Activated CD4-positive, alpha-beta T cell treated with anti-CD3 and anti-CD28 coated beads, Interleukin-2, amount 50 U/mL, for 16 hours (primary cell): ENCODE measurements at places on chromosomes 7 and 10.

DNA sequence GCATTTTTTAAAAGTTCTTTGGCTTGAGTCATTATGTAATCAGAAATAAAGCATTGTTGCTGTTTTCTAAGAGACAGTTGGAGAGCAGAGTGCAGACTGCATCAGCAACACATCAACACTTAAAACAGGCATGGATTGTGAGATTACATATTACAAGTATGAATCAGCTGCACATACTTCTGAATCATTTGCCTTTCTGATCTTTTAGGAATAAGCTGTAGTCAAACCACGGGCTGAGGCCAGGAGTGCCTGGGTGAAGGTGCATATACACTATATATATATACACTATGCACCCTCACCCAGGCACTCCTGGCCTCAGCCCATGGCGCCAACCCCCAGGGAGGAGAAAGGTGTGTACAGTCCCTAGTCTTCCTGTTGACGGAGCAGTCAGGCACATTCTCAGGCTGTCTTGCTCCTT, 52.4 kb upstream of the DLX6 start:
- DNase-seq: peak; percentile 0

DNA sequence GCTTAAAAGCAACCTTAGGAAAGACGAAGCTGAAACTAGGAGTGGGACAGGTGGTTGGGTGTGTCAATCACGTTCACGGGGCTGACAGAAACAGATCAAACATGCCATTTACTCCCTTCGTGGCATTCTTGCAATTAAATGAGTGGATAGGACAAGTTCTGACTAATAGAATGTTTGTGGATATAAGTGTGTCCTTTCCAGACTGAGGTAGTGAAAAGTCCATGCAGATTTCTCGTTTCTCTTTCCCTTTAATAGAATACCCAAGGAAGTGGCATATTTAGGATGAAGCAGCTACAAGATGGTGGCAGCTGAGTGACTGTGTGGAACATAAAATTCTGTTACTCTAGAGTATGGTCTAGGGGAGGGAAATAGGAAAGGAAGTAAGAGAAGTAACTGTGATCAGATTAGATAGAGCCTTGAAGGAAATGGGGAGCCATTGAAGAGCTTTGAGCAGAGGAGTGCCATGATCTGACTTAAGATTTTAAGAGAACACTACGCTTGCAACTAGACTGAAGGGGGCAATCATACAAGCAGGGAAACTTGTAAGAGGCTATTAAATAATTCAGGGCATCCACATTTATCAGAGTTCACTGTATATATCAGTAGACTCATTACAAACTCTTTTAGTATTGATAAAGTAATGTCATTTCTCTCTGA, 46.3 kb upstream of the HYAL4 start:
- no peak for DNase-seq

- no peak for DNase-seq
These were observed 20.3 kb downstream of the YWHAG start for GRCh38 chr7:76338298-76339084.

DNA sequence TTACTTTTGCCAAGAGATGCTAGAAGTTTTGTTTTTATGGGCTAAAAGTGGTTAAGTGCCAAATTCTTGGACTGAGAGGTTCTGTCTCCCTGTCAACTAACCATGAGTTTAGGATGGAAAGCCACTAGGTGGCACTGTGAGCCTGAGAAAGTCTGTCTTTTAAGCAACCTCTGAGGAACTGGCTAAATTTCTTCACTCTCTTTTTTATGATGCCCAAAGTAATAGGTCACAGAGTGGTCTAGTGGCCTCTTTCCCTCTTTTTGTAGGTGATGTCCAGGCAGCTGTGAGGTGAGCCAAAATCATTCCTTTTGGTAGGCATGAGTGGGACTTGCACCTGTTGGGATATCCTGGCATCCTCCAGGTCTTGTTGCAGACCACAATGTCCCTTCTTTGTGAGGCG, 56.8 kb downstream of the SND1 start:
- peak; percentile 71 for DNase-seq

DNA sequence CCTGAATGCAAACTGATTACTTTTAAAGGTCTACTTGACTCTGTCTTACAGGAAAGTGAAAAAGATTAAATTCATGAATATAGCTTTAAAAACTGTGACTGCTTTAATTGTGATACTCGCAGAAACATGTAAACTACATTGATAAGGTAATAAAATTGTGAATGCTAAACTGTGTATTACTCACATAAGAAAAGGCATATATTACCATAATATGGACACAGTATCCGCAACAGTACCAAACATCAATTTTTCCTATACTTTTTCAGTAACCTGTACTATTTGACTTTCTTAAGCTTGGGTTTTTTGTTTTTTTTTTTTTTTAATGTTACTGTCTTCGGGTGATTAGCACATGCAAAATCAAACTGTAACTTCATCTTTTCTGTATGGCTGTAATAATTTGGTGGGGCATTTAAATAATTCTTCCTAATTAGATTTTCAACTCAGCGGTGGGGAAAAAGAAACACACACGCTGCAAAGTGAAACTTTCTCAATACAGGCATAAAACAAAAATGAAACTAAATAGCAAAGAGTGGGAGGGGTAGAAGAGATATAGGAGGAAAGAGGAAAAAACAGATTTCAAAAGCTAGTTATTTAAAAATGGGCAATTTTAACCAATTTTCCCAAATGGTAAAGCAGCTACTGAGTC, 23.2 kb downstream of the NT5C3A start:
- DNase-seq: peak; percentile 44

DNA sequence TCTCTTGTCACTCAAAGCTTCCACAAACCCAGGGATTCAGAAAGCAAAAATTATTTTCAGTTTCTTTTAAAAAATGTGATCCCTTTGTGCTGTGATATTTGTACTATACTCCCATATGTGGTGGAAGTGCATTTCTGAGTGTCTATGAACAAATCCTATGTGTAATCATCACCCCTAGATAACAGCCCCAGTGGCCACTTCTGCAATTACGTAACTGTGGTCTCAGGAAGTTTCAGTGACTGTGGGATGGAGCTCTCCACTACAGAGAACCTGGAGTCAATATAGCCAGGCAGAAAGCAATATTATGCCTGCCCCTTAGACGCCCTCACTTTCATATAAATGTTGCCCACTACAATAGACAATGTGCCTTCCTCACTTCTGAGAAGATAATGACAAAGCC, 1101.7 kb upstream of the GHITM start:
- DNase-seq: no peak

DNA sequence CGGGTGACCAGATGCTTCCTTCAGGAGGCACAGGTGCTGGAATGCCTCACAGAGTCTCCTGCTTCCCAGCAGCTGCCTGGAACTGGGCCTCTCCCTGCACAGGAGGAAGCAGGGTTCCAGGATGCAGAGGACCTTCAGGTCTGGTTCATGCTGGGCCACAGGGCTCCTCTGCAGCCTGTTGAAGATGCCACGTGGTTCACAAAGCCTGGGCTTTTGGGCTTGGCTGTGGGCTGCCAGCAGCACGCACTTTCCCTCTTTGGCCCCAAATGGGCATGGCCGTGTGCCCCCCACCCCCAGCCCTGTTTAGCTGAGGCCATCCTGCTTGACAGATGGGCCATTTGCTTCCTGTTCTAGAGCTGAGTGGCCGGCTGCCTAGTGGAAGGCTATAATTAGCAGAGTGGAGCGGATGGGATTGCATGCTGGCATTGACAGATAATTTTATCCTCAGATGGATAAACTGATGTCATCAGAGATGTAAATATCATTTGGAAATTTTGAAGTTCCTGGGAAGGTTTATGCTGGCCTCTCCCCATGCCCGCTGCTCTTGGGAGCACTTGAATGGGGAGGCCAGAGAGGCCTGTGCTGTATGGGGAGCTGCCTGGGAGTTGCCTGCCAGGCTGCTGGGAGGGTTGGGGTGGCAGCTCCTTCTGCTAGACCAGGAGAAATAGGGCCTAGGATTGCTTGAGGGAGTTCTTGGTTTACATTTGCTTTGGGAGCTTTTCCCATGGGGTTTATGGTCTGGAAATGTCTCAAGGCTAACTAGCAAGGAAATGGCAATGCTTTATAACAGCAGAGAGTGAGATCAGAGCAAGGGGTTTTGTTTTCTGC, 28.2 kb downstream of the TSPAN15 start:
- no peak for DNase-seq

GRCh38 chr7:30135301-30136116, 723 bp downstream of the MTURN start:
- DNase-seq: peak; percentile 44

DNA sequence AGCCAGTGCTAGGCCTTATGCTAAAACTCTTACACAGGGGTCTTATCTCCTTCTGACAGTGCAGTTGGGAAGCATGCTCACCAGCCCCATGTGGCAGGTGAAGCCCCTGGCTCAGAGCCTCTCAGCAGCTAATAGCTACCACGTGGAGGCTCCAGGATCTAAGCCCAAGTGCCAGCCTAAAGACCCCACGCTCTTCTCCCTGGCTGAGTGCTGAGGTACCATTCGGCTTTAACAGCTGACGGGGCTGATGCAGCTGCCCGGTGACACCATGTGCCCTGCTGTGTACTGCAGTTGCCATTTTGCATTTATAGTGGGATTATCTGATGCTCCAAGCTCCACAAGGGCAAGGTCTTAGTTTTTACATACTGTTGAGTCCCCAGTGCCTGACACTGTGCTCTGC, 515.7 kb upstream of the GALNT17 start:
- no peak for DNase-seq

GRCh38 chr7:17094963-17095574, 203.4 kb upstream of the AHR start:
- DNase-seq: no peak

- DNase-seq: no peak
These were observed 4.8 kb downstream of the ELOVL3 start for GRCh38 chr10:102230861-102231356.

DNA sequence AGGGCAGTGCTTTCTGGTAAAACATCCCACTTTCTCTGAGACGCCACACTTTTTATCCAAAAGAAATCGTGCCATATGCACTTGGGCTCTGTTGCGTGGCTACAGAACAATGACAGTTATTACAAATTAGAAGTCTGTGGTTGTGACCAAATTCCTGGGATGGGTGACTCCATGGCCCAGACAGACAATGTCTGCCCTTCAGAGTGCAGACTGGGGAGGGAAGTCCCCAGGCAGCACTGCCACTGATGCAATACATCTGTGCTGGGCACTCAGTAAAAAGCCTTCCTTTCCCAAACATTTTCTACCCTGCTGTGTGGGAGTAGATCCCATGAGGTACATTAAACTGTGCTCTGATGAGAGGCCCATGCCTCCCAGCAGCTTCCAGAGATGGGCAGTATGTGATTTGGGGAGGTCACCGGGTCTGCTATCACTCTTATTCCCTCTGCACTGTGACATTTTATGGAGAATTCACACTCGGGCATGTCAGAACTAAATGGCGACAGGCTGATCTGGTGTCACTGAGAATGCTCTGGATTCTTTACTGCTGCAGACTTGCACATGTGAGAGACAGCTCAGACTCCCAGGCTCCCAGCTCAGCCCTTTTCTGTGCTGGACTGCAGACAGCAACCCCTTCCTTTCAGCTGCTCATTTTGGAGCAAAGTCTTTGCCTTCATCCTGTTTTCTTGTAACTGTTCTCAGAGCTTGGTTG, 243.5 kb upstream of the ZNF32 start:
- DNase-seq: no peak

- DNase-seq: no peak
These were observed 36.6 kb downstream of the ABCB5 start for GRCh38 chr7:20651960-20652544.

DNA sequence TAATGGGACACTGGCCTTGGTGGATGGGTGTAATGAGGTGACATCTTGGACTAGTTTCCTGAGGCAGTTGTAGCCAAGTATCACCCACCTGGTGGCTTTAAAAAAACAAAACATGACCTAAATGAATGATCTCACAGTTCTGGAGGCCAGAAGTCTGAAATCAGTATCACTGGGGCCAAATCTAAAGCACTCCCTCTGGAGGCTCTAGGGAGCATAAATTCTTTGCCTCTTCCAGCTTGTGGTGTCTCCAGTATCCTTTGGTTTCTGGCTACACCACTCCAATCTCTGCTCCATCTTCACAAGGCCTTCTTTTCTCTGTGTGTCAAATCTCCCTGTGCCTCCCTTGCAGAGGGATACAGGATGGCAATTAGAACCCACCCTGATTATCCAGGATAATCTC, 342.9 kb downstream of the CALN1 start:
- DNase-seq: no peak

GRCh38 chr7:80189638-80190037, 55.0 kb downstream of the GNAI1 start:
- no peak for DNase-seq

DNA sequence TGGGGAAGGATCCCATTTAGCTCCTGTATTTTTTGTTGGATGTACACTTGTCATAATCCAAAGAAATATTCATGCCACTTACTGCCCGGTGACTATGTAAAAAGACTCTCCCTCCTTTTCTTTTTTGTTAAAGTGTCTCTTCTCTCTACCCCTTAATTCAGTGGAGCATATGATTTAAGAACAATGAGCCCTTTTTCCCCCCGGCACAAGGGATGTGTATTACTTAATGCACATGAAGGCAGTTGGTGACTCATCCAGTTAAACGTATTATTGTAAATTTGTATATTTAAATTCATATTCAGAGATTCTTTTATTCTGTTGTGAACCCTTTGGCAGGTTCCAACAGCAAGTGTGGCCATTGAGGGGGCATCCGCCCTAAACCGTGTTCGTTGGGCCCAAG, 241.9 kb downstream of the SLC25A13 start:
- no peak for DNase-seq

DNA sequence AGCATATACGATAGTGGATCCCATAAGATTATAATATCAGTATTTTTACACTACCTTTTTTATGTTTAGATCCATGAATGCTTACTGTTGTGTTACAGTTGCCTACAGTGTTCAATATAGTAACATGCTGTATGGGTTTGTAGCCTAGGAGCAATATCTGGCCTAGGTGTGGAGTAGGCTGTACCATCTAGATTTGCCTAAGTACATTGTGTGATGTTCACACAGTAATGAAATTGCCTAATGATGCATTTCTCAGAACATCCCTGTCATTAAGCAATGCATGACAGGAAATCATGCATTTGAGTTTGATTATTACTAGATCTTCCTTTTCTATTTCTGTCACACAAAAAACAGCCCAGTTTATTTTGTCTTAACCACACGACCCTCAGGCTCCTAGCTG, 14.5 kb downstream of the CBX3 start:
- peak; percentile 41 for DNase-seq

- DNase-seq: no peak
These were observed 252.6 kb downstream of the GRID1 start for GRCh38 chr10:86113983-86114382.

DNA sequence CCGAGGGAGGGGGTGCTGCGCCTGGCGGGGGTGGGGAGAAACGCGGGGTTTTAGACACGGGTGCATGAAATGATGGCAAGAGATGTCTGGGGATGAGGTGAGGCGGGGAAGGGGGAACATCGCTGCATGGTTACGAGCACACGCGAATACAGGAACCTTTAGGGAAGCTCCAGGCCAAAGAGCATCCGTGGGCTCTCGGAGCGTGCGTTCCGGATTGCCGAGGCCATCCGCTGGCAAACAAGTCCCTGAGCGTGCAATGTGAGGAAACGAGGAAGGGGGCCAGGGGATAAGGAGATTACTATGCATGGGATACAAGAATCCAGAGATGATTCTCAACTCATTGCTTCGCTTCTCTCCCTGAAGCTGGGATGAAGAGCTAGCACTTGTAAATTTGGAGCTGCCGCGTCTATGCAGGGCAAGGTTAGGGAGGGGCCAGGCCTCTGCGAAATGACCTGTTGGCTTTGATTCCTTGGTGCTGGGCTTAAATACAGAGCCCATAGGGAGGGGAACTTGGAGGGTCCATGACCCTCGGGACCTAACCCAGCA, 520 bp upstream of the WNT2 start:
- no peak for DNase-seq
